ENCODE measurements at places on chromosomes 5 and 9.

DNA sequence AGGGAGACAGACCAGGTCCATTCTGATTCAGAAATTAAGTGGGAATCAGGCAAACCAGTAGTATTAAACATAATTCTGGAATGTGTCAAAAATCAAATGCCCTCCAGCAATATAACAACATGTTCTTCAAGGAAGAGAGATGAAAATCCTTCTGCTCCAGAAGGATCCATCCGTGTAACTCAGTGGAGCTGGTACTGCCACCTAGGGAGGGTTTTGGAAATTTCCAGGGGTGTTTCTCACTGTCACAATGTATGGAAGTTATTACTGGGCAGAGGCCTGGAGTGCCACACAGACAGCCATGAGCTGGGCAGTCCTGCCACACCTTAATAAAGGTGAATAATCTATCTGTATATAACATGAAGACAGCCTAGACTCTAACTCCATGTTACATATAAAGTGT, 87.5 kb downstream of the TTLL11 start:
- peak; percentile 64 for DNase-seq

DNA sequence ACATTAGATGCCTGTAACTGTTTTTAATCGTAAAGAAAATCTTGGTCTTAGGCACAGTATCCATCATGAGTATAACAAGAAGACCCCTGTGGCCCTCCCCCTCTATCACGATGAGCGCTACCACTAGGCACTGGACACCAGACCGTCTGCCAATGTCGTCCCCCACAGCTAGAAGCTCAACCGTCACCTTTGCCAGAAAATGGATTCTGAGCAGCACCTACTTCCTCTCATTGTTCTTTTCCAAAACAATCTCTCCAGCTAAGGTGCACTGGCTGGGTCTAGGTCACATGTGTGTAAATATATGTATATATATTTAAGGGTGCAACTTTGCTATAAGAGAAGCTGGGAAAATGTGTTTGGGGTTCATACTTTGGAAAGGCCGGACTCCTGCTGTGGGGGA, 15.7 kb upstream of the SSBP2 start:
- no peak for DNase-seq

GRCh38 chr9:126367139-126367538, 40.5 kb downstream of the MVB12B start:
- no peak for DNase-seq

DNA sequence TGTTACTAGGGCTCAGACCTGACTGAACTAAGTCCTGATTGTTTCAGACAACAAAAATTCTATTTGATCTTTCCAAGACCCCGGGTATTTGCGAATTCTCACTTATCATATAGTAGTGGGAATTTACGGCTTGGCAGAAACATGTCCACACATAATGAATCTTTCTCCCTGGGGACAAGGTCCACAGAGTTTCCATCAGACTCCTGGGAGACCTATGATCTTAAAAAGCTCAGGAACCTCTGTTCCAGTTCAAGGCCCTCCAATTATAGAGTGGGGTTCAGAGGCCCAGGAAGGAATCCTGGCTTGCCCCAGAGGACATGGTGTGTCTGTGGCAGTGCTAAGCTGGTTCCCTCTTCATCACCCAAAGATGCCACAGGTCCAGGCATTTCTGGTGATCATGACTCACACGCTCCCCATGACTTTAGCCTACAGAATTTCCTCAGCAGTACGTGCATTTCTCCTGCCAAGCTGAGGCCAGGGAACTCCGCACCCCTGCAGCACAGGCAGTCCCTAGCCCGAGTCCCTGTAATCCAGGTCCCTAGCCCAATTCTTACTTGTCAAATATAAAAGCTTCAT, 12.6 kb downstream of the RAPGEF1 start:
- DNase-seq, result peak; percentile 53

DNA sequence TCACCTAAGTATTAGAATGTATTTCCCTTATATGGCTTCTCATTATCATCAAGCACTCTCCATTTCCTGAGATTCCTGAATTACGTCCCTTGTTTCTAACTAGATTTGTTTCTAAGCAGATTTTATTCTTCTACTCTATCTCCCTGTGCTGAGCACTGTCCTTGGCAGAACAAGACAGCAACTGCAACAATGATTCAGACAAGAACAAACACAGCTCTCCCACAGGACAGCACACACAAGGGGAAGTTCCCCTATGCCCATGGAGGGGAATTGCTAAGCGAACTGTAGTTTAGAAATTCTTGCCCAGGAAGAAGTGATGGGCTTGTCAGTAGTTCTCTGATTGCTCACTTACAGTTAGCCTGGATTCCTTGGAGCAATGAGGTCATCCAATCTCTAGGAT, 759.9 kb downstream of the DTWD2 start:
- no peak for DNase-seq

GRCh38 chr9:95506678-95507463, 9.9 kb downstream of the PTCH1 start:
- DNase-seq, result peak; percentile 58

- no peak for DNase-seq
Observed at GRCh38 chr5:31844622-31845345, 205.9 kb downstream of the PDZD2 start.

- no peak for DNase-seq
Observed at GRCh38 chr5:86617309-86617755, 409 bp upstream of the COX7C start.

DNA sequence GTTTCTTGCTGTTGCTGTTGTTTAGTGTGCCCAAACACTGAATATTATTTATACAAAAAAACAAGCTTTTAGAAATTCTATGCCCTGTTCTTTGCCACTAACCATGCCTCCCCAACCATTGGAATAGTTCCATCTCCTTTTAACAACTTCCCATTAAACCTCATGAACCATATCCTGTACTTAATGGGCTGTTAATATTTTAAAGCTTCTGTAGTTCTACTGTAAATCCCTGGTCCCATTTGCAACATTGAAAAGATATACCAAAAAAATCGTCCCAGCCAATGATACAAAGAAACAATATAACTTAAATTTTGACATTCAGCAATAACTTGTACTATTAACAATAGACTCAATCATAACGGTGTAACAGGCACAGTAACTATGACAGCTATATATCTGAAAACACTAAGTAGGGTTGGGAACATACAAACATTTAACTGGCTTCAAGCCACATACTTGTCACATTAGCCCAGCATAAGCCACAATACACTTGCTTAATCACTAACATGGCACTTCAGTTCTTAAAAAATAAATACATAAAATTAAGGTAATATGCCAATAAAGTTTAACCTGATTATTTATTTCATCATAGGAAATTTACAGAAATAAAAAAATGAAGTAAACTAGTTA, 86.1 kb downstream of the ADAMTS6 start:
- no peak for DNase-seq

DNA sequence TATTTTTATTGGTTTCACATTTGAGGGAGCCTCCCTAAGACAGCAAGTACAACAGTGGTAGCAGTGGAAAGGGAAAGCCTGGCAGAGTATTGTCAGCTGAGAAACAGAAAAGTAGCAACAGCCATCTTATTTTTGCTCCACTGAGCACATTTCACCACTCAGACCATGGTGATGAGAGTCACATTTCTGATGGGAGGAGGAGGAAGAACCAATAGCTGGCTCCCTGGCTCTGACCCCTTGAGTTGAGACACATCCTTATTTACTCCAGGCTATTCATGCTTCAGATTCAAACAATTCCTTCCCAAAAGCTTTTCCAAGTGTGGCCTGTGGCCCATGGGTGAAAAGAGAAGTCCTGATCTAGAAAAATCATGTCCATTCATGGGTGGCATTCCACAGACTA, 236.3 kb downstream of the ARHGAP26 start:
- DNase-seq, result no peak

GRCh38 chr5:72147569-72147968, 40.3 kb downstream of the MAP1B start:
- no peak for DNase-seq

DNA sequence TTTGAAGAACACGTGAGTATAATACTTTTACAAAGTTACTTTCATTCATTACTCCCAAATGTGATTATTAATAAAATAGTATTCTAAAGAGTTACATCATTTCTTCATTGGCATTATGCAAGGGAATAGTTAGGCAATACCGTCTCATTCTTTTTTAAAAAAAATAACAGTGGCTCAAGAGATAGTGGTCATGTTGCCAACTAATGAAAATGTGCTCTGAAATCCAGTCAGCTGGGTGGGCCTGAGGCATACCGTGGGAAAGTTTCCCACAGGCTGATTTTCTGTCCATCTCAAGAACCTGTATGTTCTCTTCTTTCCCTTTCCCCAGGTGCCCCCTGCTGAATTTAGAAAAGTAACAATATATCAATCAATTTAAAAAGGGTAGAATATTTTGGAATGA, 40.8 kb upstream of the ROPN1L start:
- DNase-seq, result peak; percentile 59

GRCh38 chr5:139951296-139951924, 91.7 kb downstream of the NRG2 start:
- peak; percentile 7 for DNase-seq

DNA sequence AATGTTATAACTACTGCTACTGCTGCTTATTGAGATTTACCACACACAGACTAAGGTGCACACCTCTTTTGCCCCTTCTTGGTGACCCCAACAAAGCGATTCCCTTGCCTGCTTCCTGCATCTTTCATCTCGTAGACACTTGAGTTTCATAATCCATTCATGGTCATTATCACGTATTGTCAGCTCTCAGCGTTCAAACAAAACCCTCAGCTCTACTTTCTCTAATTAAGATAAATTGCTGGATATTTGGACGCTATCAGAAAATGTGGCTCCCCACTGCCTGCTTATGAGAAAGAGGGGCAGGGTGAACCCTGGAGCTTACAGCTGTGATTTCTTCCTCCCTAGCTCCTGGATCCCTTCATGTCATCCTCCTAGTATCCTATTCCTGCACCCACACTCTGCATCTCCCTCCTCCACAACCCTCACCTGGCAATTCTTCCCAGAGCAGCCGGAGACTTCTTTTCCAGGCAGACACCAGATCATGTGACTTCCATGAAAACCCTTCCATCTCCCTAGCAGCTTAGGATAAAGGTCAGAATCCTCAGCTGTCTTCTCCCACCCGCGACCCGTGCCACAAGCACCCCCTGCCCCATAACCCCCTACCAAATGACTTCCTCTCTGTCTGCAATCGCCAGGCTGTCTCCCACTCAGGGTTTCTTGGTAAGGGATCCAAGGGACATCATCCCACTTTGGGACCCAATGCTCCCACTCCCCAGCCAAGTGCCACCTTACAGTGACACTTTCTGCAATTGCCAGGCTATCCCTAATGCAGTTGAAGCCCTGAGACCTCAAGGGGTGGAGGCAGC, 146.5 kb downstream of the NSG2 start:
- DNase-seq, result no peak
